ENCODE measurements at places on chromosomes 6 and 20. TPM values are rescaled to one million over a fixed set of nuclear protein-coding genes. Genes with fewer than 3 reads are reported as not detected.

Gene BTNL2
- not detected for total RNA-seq

DNA sequence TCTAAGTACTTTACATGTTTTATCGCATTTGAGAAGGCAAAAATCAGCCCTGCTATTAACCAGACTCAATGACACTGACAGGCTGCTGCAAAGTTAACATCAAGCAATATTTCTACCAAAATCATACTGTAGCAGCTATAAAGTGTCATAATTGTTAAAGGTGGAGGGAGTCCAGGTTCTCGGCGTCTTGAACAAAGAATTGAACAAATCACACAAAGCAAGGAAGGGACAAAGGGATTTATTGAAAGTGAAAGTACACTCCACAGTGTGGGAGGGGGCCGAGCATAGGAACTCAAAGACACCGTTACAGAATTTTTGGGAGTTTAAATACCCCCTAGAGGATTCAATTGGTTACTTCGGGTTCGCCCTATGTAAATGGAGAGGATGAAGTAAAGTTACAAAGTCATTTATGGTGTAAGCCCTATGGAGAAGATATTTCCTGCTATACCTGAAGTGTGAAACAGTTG is 12.9 kb upstream of the ZNF391 start:
- H3K27ac ChIP-seq, result peak overlapping the region; percentile 28
- H3K36me3 ChIP-seq, result no peaks in the 10 kb centered on the region
- no peak for DNase-seq

- H3K27ac ChIP-seq, result no peak overlapping the region
- H3K27me3 ChIP-seq, result no peaks in the 10 kb centered on the region
- no peaks in the 10 kb centered on the region for H3K4me1 ChIP-seq
- no peaks in the 10 kb centered on the region for H3K36me3 ChIP-seq
- H3K4me3 ChIP-seq, result no peak overlapping the region
- DNase-seq, result no peak
Observed at GRCh38 chr20:12358655-12359009, 440.9 kb downstream of the BTBD3 start.

DNA sequence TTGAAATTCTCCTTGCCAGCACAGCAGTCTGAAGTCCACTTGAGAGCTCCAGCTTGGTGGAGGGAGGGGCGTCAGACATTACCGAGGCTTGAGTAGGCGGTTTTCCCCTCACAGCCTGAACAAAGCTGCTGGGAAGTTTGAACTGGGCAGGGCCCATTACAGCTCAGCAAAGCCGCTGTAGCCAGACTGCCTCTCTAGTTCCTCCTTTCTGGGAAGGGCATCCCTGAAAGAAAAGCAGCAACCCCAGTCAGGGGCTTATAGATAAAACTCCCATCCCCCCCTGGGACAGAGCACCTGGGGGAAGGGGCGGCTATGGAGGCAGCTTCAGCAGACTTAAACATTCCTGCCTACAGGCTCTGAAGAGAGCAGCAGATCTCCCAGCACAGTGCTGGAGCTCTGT is 325.3 kb downstream of the GJA1 start:
- no peak overlapping the region for H3K4me3 ChIP-seq
- no peaks in the 10 kb centered on the region for H3K4me1 ChIP-seq
- no peaks in the 10 kb centered on the region for H3K27me3 ChIP-seq
- DNase-seq, result no peak
- H3K27ac ChIP-seq, result no peak overlapping the region

DNA sequence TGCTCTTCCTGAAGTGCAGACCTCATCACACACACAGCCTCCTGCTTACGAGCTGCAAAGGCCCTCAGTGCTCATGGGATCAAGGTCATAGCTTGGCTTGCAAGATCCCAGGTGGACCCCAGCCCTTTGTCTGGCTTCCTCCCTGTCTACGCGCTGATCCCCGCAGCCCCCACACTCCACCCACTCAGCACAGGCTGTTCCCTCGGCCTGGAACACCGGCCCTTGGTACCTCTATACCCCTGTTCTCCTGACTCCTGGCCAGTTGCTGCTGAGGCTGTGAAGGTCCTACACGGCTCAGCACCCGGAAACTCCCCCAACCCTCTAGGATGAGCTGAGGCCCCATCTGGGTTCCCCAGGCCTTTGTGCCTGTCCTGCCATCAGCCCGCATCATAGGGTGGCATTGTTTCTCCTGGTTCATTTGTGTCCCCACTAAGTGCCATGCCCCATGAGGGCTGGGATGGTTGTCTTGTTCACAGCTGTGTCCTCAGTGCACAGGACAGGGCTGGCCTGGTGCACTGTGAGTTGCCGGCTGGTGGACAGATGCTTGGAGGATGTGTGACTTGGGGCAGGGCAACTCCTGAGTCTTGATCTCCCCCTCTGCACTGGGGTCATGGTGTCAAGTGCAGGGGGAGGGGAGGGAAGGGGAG is 57.0 kb downstream of the ADNP start:
- H3K27ac ChIP-seq, result no peak overlapping the region
- no peaks in the 10 kb centered on the region for H3K27me3 ChIP-seq
- no peak for DNase-seq
- H3K36me3 ChIP-seq, result no peaks in the 10 kb centered on the region

DNA sequence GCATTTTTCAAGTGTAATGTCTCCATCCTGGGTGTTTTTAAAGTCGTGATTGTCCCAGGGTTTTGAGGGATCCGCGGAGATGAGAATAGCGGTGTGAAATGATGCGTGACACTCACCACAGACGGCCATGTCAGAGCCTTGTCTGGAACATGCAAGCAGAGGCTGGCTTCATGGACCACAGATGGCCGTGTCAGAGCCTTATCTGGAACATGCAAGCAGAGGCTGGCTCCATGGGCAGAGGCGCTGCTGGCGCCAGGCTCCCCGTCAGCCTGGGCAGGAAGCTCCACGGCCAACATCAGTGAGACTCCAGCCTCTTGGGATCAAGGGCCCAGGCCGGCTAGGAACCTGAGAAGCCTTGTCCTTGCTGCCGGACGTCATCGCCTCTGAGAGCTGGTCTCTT is 7.7 kb upstream of the MRGBP start:
- peaks cover 28% of the 10 kb centered on the region for H3K4me1 ChIP-seq
- H3K27me3 ChIP-seq, result no peaks in the 10 kb centered on the region
- no peak for DNase-seq
- H3K36me3 ChIP-seq, result no peaks in the 10 kb centered on the region

DNA sequence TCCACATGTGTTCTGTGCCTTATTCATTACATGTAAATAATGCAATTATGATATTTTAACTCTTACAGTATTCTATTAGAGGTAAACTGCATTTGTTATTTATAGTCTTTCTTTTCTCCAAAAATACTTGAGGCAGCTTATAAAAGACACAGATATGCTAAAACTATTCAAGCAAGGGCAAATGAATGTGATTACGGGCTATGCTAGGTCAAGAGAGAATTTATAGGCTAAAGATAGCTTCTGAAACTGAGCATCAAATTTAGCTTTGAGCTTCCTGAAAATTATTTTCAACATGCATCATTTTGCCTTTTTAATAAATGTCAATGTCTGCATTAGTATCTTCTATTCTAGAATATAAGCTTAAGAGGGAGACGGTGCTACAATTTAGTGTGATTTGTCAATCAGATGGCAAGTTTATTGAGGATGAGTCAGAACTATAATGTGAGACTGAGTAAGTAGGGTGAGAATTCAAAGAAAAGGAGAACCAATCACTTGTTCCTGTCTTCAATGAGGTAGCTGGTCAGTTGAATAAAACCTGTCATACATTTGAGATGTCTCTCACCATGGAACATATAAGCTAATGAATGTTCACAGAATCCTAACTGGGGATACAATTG is 669.4 kb upstream of the CITED2 start:
- no peaks in the 10 kb centered on the region for H3K36me3 ChIP-seq
- peaks cover 37% of the 10 kb centered on the region for H3K4me1 ChIP-seq
- no peaks in the 10 kb centered on the region for H3K27me3 ChIP-seq
- H3K27ac ChIP-seq, result peak overlapping the region; percentile 33
